ENCODE measurements at places on chromosomes 2 and 18.

- no peak for DNase-seq
Measured at GRCh38 chr2:23944527-23944926, 4.3 kb downstream of the UBXN2A start.

GRCh38 chr2:171706152-171706803, 19.0 kb downstream of the DYNC1I2 start:
- DNase-seq: no peak

DNA sequence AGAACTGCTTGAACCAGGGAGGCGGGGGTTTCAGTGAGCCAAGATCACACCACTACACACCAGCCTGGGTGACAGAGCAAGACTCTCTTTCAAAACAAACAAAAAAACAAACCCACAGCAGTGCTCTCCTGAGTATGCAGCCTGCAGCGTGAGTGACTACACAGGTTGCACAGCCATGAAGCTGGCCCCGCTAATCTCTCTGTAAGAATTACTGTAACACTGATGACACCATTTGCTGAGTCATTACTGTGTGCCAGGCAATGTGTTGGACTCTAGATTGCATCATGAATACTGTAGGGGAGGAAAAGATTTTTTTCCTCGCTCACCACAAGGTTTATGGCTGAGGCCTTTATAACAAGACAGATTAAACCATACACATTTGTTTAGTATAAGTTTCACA, 118.6 kb upstream of the ATP8B1 start:
- DNase-seq: no peak

- DNase-seq: no peak
Measured at GRCh38 chr2:41881249-41881648, 166.6 kb upstream of the PKDCC start.
